Heart left ventricle (tissue), 16 donors: ENCODE measurements at places on chromosomes 5 and 9. TPM values are rescaled to one million over a fixed set of nuclear protein-coding genes. Genes with fewer than 3 reads are reported as not detected.

DNA sequence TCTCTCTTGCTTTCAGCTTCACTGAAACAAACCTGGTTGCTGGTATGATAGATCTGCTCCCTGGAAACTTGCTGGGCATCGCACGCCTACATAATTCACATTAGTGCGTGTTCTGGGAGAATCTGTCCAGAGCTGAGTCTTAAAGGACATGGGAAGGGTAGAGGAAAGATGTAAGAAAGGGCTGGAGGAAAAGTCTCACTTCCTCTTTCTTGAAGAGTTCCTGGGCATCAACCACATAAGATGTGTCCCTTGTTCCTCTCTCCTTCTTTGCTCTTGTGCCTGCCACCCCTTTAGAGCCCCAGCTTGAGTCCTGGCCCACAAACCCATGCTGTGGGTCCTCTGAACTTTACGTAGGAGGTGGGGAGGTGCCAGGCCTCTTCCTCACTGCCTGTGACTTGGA, 205.3 kb upstream of the PANK3 start:
- no peak for DNase-seq

GRCh38 chr5:1292139-1292538, 2.7 kb downstream of the TERT start:
- DNase-seq: no peak

The HAVCR1 gene
- total RNA-seq: not detected

GRCh38 chr9:117125531-117125930, 289.3 kb downstream of the ASTN2 start:
- no peak for DNase-seq

GRCh38 chr5:175478008-175478383, 364 bp upstream of the SFXN1 start:
- DNase-seq: no peak
